Left renal cortex interstitium (tissue), 4 donors: ENCODE measurements at places on chromosomes 7 and 10.

DNA sequence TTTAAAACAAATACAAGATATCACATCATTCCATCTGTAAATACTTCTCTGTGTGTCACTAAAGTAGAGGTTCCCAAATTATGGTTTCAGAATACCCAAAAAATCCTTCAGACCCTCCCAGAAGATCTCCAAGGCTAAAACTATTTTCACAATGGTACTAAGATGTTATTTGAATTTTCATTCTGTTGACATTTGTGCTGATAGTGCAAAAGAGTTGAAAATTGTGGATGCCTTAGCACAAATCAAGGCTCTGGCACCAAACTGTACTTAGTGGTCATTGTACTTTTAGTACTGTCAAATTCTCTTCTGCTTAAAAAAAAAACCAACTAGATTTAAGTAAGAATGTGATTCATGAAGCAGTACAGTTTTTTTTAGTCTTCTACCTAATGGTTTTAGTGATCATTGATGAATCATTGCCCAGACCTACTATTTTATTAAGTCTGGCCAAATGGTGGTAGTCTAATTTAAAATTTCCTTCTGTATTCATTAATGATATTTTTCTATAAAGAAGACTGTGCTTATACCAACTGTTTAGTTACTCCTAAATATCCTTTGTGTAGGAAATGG lies 50.5 kb downstream of the TPST1 start:
- DNase-seq = no peak

GRCh38 chr7:226281-226895 lies 34.0 kb downstream of the FAM20C start:
- no peak for DNase-seq

GRCh38 chr7:137985253-137985896 lies 16.5 kb downstream of the CREB3L2 start:
- DNase-seq = no peak

- no peak for DNase-seq
Observed at GRCh38 chr10:79149662-79150443, 81.1 kb downstream of the ZMIZ1 start.

- no peak for DNase-seq
Observed at GRCh38 chr7:92402920-92403759, 44.1 kb upstream of the GATAD1 start.

GRCh38 chr10:34797155-34797554 lies 17.9 kb downstream of the PARD3 start:
- DNase-seq = no peak

- DNase-seq = no peak
Observed at GRCh38 chr7:91918356-91918755, 22.3 kb upstream of the AKAP9 start.

GRCh38 chr10:81280497-81281479 lies 594.2 kb upstream of the NRG3 start:
- DNase-seq = no peak

- DNase-seq = no peak
Observed at GRCh38 chr7:129828989-129829736, 123.6 kb downstream of the UBE2H start.

- DNase-seq = no peak
Observed at GRCh38 chr10:123522702-123523312, 143.3 kb upstream of the GPR26 start.

- peak; percentile 51 for DNase-seq
Observed at GRCh38 chr10:118564652-118565051, 30.8 kb downstream of the PRLHR start.

- no peak for DNase-seq
Observed at GRCh38 chr10:119541459-119542356, 811 bp downstream of the RGS10 start.

DNA sequence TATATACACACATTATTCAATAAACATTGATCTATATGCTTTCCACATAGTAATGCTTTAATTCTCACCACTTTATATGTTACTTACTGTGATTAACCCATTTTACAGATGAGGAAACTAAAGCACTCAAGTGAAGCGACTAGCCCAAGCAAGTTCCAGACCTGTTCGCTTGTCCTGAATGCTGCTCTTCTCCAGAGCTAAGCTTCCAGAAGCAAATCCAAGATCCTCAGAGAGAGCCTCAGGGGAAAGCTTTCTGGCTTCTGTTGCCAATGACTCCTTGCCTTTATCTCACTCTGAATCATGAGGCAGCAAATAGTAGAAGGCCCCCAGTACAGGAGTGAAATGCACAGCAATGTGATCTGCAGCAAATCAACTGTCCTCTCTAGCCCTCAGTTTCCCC lies 32.2 kb downstream of the XPNPEP1 start:
- no peak for DNase-seq
